ENCODE measurements at places on chromosomes 13 and 19.

GRCh38 chr19:51098365-51099046 lies 9.7 kb downstream of the CTU1 start:
- no peak for DNase-seq

DNA sequence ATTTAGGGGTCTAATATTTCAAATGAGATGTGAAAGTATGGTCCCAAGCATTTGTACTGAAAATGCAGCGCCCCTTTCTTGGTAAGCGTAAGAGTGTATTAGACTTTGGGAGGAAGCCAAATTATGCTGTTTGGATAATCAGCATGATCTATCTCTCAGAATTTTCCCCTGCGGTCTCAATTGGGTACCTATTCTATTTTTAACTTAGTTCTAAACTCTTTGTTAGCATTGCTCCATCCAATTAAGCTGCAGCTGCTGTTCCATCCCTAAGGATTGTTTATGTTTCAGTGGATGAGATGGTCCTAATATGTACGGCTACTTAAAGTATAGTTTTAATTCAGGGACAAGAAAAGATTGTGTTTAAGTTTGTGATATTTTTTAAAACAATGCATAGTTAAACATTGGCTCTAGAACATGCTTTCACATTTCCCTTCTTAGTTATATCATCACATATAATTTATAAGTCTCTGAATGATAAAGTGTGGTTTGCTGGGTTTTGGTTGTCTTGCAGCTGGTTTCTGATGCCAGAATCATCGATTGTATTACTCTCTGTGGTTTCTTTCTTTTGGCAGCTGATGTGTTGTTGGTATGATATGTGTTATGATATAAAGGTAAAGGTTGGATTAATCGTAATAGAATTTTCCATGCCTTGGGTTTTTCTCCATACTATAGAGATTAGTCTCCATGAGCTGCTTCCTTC lies 15.0 kb downstream of the POLR1D start:
- no peak for DNase-seq

DNA sequence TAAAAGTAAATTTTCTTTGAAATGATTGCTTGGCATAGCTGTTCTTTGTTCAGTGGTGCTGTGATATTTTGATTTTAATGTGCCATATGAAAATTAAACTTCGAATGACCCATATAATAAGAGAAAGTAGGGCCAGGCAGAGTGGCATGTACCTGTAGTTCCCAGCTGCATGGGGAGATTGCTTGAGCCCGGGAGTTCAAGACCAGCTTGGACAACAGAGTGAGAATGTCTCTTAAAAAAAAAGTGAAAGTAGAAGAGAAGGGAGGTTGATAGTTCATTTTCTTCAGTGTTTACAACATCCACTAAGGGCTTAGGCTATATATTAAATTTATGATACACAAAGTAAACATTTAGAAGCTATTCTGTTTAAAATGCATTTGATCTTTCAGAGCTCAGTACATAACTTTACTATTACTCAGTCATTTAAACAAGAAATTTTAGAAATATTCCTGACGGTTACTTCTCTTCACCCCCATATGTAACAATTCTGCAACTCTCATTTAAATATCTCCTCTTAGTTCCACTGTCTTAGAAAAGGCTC lies 17.2 kb upstream of the RFC3 start:
- DNase-seq: no peak

DNA sequence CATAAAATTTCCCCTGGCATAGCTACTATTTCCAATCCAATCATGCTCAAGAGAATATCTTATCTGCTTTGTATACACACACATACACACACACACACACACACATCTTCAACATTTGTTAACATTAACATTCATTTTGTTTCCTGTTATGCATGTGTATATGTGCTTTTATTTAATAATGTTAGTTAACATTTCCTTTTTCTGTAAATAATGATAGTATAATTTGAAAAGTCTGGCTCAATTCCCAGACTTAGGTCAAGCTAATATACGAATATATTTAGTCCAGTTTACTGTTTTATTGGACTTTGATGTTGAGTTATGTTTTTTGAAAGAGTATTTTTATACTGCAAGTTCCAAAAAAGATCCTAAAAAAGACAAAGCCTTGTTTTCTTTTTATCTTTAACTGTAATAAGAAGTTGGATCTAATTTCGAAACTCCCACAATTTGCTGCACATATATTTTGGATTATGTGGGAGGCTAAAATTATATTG lies 1072.4 kb downstream of the EFNB2 start:
- no peak for DNase-seq

DNA sequence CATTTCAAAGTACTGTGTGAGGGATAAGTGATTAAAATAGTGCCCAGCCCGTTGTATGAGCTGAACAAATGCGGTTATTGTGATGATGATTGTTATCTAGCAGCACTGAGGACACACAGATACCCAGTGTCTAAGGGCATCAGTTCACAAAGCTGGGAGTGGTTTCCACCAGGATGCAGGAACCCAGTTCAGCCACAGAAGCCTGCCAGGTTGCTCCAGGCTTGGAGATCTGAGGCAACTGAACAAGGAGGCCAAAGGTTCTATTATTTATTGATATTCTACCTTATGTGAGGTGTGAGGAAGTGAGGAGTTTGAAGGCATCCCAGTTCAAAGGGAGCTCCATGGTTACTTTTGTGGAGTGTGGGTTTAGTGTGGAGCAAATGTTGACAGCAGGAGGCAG lies 13.2 kb downstream of the DIAPH3 start:
- no peak for DNase-seq

- DNase-seq: no peak
These were observed 2.7 kb upstream of the TFDP1 start for GRCh38 chr13:113581871-113582270.

DNA sequence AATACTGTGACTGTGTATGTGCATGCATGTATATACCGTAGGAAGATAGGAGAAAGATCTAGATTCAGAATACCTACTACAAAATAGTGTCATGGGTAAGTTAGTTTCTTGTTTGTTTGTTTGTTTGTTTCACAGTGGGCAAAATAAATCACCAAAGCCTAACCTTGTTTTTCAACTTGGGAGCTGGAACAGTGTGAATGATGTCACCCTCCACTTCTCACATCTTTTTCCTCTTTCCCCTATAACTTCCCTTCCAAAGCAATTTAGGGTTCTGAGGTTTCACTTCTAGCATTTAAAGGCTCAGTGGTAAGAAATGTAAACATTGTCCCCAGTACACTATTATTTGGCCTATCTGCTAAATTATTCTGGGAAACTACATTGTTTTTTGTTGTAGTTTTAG lies 5.4 kb downstream of the KCTD4 start:
- no peak for DNase-seq

GRCh38 chr13:30148171-30148754 lies 159.1 kb downstream of the KATNAL1 start:
- no peak for DNase-seq

DNA sequence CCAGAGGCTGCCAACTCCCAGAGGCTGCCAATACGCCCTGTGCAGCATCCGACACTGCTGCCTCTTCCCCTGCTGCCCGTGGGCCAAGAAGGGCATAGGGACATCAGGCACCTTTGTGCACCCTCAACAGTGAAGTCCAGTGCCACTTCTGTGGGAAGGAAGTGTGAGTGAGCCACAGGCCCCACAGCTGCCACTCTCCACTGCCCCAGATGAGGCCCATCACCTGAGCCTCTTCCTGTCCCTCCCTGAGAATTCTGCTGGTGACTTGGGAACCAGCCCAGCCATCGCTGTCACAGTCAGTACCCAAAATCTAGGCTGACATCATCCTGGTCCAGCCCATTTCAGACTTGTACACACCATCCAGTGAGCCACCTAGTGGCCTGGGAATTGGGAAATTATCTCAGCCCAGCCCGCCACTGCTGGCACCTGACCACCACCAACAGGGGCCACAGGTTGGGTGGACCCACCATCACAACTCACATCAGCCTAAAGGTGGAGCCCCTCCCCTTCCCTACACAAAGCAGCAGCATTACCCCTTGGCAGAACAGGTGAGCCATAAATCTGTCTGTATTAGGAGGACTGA lies 733.9 kb upstream of the KLHL1 start:
- no peak for DNase-seq

- no peak for DNase-seq
These were observed 438 bp downstream of the PRKCSH start for GRCh38 chr19:11435833-11436313.

DNA sequence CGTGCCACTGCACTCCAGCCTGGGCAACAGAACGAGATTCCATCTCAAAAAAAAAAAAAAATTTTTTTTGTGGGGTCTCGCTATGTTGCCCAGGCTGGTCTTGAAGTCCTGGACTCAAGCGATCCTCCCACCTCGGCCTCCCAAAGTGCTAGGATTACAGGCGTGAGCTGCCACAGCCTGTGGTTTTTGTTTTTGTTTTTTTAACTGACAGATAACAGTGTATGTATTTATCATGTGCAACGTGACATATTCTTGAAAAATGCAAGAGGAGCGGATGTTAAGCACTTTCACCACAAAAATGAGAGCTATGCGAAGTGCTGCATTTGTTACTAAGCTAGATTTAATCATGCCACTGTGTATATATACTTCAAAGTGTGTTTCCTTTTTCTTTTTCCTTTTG lies 49.0 kb downstream of the ARHGEF18 start:
- DNase-seq: no peak

DNA sequence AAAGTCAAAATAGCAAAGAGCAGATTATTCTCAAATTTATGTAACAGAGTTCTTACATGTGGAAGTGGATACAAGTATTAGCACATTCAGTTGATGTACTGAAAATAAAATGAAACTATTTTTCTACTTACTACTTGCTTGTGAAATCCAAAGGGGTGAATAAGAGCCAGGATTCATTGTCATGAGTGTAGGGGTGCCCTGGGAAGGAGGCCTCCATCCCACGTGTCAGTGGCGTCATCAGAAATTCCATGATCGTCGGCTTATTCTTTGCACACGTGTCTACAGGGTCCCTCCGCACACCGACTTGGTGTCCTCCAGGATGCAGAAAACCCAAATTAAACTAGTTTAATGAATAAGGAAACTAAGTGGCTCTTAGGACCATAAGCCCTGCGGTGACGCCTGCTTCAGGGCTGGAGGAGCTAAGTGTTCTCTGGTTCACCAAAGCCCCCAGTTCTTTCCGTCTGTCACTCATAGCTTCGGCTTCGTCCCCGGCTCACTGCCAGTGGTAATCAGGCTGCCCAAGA lies 55.5 kb downstream of the IRS2 start:
- no peak for DNase-seq

DNA sequence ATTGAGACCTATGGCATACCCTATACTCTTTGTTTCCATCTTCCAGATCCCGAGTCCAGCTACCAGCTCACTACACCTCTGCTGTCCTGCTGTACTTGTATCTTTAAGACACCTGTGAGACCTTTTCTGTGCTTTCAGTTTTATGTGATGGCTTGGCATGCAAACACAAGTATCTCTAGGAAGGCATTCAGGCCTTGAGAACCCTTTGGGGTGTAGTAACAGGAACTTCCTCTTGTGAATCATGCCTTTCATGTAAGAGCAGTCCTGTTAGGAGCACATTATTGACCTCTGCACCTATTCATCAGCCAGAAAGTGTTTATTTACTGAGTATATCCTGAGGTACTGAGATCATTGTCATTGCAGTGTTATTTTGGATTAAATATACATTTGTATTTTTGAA lies 87.0 kb upstream of the HTR2A start:
- no peak for DNase-seq

DNA sequence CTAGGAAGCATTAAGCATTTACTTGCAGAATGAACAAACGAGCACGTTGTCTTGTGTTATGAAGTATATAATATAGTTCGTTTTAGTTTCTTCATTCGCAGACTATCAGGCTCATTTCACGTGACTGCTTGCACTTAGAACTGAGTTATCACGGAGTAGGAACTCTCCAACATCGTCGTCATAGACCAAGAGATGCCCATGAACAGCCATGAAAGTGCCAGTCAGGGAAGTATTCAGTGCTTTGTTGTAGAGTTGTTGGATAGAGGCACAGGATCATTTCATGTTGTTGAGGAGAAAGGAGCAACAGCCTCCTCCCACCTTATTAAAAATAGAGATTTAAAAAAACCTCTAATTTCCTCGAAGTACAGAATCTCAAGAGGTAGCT lies 977 bp upstream of the IL17D start:
- no peak for DNase-seq
